ENCODE measurements at places on chromosomes 7 and 10. TPM values are rescaled to one million over a fixed set of nuclear protein-coding genes. Genes with fewer than 3 reads are reported as not detected.

DNA sequence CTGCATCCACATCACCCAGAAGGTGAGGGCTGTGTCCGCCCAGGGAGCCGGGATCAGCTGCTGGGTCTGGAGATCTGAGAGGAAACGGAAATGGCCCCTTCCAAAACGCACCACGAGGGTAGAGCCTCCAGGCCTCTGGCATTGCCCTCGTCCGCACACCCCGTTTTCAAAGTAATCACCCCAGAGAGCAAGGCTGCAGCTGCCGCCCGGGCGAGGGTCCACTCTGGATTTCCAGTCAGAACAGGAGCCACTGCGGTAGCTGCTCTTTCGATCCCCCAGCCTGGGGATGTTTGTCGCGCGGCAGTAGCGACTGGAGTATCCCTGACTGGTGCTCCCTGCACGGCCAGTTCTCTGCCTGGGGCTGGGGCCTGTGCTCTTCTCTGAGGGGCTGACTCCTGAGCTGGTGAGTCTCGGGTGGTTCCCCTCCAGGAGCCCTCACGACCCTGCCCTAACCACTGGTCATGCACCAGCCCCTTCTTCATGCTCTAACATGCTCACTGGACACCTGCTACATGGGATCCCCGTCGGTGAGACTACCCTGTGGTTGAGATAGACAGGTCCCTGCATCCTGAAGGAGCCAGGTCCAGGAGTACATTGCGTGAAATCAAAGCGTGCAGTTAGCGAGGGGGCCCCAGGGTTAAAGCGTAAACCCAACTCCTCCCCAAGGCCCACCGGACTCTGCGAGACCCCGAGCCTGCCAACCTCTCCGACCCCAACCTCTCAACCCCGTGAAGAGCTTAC lies 99.2 kb downstream of the FOXL3 start:
- no peak for DNase-seq

GRCh38 chr7:66883716-66884115 lies 37.3 kb upstream of the TMEM248 start:
- no peak for DNase-seq

CPN1 gene
- total RNA-seq, result not detected

LEP gene
- total RNA-seq, result not detected
